ENCODE measurements at places on chromosomes 16 and 17.
A peak's percentile ranks its signal among the peaks of the same experiment; 100 is the strongest.

- DNase-seq: no peak
Observed at GRCh38 chr17:78872486-78872885, 30.5 kb downstream of the CEP295NL start.

GRCh38 chr17:74271281-74271680 lies 2.8 kb upstream of the DNAI2 start:
- DNase-seq: no peak

DNA sequence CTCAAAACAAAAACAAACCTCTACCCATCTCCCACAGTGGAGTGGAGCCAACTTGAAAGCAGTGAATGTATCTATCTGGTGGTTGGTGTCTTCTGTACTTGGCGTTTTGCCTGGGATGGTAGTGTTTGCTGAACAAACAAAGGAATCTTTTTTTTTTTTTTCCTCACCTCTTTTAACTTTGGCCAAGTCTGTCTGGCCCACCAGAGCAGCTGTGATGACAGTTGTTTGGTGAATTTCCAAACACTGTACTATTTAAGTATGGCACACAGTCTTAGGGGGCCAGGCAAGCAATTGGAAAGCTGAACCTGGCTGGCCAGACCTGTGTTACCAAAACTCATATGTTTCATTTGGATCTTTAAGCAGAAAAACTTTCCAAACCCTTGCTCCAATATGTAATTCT lies 101.8 kb upstream of the CDH13 start:
- no peak for DNase-seq

DNA sequence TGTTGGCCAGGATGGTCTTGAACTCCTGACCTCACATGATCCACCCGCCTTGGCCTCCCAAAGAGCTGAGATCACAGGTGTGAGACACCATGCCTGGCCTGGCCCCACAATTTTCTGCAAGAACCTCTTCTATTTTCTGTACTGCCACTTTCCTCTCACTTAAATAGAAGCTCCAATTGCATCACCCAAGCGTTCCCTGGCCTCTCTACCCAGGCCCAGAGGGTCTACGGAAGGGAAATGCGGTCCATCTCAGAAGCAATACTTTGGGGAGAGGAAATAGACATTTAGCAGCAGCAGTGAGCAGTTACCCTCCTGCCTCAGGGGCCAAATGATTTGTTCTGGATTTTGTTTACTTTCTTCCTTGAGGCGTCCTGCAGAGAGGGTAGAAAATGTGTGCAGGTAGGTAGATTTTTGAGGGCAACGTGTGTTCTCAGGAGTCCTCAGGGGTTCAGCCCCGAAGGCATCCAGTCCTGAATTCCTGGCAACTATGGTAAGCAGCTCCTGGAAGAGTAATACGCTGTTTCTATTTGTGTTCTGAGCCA lies 11.0 kb downstream of the SLC6A4 start:
- no peak for DNase-seq

DNA sequence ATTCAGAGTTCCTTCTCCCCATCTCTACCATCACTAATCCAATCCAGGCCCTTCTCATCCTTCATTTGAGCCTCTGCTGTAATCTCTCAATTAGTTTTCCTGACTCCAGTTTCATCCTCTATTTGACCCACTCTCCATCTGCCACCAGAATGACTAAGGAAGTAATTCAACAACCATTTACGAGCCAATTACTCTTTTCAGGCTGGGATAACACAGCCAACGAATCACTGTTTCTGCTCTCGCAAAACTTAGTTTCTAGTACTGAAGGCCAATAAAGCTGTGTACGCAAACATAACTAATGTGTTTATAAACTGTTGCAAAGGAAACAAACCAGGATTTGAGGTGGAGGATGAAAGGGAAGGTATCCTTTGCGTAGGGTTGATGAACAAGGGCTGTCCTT lies 53.7 kb downstream of the MAP2K6 start:
- DNase-seq: peak; percentile 50

- DNase-seq: no peak
Observed at GRCh38 chr16:13969711-13970110, 49.8 kb downstream of the ERCC4 start.

DNA sequence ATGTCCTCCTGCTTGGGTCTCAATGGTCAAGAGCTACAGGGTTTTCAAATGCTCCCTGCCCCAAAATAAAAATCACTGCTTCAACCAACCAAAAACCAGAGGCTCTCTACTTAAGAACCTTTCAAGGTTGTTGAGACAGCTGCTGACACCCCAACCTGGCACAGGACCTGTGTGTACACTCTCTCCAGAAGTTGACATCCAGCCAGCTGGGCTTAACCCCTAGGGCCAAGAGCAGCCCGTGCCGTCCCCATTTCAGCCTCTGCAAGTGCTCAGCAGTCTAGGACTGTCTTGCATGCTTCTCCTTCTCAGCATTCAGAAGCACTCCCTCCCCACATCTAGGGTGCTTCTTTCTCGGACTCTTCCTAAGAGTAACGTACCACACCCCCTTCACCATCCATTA lies 59.0 kb upstream of the TRAP1 start:
- no peak for DNase-seq

GRCh38 chr17:17275971-17276370 lies 5.1 kb downstream of the COPS3 start:
- no peak for DNase-seq

DNA sequence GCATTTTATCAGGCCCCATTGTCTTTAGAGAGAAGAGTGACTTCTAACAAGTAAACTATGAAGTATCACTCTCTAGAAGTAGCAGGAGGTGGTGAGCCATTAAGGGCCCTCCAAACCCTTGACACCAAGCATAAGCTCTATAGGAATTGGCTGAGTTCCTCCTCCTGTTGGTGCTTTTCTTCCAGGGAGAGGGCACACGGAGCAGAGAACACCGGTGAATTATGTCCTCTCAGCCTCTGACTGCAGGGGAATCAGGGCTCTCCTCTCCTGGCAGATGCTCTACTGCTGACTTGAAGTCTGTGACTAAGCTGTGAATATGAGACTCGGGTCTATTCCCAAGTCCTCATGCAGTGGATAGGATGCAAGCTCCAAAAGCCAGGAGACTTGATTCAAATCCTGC lies 32.3 kb downstream of the CHD9 start:
- no peak for DNase-seq

DNA sequence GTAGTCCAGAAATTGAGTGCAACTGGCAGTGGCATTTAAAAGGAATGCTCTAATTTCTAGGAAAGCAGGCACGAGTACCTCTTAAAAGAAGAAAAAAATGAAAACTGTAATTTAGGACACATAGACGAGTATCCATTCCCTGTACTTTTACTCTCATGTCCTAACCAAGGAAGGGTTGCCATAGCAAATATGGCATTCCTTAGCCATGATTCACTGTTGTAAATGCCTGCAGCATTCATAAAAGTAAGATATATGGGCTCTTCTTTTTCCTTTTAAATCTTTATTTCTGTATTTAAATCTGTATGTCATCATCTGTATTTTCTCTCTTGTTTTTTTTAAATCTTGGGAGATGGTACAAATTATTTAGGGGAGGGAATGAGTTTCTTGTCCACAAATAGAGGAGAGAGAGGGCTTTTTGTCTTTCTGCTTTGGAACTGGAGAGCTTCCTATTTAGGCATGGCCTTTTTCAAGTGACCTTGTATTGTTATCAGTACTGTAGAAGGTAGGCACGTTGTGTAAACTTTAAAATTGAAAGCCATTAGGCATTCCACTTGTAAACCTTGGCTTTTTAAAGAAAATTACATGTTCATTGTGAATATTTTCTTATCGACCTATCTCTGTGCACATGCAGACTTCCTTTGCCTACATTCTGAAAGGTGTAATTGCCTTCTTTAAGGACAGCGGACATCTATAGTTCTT lies 50.0 kb downstream of the TENT4B start:
- no peak for DNase-seq

DNA sequence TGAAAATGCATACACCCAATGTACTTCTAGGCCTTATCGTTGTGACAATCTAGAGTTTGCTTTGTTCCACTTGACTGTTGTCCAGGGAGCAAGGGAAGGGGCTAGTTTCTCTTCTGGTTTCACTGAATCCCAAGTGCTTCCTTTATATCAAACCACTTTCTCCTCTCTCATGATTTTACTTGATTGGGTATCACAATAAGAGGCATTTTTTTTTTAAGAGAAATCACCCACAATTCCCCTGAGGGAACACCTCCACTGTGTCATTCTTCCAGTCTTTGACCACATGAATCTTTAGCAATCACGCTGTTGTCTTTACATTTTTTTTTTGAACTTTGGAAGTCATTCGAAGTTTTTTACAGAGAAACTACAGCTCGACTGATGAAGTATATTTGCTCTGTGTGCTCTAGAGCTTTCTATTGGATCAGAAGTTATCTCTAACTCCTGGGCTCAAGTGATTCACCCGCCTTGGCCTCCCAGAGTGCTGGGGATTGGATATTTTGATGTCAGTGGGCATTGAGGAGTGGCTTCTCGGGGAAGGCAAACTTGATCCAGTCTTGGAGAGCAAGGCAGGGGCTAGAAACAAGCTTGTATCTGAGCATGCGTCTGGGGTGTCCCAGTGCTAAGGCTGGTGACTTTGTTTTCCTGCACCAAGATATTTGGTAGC lies 3.0 kb downstream of the CDH1 start:
- no peak for DNase-seq

- no peak for DNase-seq
Observed at GRCh38 chr17:27428781-27429505, 27.3 kb upstream of the KSR1 start.

GRCh38 chr17:45929344-45929743 lies 35.0 kb downstream of the MAPT start:
- no peak for DNase-seq

GRCh38 chr17:63189082-63189481 lies 223.0 kb downstream of the TANC2 start:
- DNase-seq: no peak

- no peak for DNase-seq
Observed at GRCh38 chr17:35286120-35286781, 43.4 kb downstream of the SLFN5 start.

DNA sequence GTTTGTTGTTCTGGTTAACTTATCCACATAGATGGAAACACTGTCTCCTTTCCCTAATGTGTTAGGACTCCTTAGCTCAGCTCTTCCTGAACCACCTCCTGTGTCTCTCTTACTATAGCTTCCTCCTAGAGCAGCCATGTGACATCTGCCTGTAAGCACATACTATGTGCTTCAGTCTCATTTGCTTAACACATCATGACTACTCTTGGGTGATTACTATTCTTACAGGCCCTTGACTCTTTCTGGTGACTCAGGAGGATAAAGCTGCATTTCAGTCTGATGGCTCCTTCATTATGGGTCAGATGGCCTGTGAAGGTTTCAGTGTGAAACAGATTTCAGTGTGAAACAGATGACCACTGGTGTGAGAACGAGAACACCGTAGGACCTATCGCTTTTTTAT lies 320 bp upstream of the KRTAP4-2 start:
- no peak for DNase-seq

GRCh38 chr17:43416998-43417890 lies 18.5 kb downstream of the ARL4D start:
- no peak for DNase-seq
